ENCODE measurements at places on chromosomes 7 and 10.

DNA sequence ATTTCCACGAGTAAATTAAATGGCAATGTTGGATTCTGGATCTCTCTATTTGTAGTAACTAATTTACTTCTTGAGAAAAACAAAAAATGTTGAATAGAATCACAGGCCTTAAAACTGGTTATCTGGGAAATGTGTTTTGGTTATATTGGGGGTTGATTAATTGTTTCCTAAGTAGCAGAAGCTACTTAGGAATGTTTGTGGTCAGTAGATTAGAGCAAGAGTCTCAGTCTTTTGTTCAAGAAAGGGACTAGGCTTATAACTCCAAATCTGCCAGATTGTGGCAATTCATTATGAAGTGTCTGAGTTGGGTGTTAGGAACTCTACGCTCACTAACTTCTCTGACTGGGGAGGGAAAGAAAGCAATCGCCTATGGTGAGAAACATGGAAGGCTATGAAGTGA lies 244.3 kb upstream of the PHYHIPL start:
- DNase-seq, result no peak

- DNase-seq, result no peak
These were observed 183.5 kb upstream of the HABP2 start for GRCh38 chr10:113369365-113369694.

DNA sequence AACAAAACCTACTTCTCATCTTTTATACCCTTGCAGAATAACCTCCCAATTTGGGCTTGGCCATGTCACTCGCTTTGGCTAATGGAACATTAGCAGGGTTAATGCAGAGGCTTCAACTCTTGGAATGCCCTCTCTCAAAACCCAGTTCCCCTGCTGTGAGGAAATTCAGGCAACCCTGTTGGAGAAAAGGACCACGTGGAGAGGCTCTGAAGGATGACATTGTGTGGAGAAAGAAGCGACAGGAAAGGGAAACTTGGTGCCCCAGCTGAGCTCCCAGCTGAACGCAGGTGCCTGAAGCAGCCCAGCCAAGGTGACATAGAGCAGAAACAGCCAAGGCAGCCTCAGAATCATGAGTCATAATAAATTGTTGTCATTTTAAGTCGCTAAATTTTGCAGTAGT lies 214.2 kb upstream of the GHITM start:
- no peak for DNase-seq

- DNase-seq, result no peak
These were observed 1.8 kb downstream of the CUX1 start for GRCh38 chr7:101819183-101819582.

DNA sequence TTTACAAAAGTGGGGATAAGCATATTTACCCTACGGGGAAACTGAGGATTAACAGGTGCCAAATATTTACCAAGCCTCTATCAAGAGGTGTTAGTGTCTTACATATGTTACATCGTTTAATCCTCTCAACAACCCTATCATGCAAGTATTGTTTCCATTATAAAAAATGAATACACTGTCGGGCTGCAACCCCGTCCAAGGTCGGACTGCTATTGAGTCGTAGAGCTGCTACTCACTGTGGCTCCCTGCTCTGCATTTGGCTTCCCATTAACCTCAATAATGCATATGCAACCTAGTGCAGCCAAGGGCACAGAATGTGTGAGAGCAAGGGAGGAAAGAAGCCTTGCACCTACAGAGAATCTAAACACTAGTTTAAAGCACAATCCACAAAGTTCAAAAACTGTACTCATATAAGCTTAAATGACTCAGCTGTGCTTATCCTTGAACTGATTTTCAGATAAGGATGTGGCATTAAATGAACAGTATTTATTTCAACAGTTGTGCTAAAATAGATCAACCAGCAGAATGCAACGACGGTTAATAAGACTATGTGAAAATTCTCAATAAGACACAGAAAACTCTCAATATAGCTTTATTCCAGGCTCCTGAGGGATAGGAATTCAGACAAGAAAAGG lies 49.9 kb downstream of the UBE2H start:
- DNase-seq, result no peak

DNA sequence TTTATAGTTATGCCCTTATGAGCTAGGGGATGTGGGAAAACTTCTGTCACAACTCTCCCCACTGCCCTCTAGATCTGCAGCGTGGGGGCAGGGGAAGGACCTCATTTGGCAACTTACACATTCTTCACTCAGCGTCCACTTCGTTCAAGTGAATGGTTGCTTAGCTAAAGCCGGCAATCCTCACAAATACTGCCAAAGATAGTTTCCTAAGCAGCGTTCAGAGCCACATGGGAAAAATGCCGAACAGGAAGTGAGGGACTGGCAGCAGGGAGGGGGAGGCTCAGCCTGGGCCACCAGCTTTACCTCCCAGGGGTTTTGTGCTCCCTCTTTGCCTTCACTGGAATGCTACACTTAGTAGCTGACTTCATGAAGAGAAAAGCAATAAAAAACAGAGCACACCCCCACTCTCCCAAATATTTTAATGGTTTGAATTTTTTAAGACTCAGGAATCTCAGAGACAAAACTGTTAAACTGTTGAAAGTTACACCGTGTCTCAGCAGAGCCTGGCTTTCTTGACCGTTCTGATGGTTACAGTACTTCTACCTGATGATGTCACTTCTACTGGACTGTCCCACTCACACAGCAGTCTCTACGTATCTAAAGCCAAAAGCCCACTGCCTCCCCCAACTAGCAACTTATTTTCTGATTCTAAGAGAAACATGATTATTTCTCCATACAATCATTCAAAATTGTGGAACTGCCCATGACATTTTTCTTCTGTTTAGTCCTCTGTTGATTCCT lies 10.4 kb downstream of the GRM3 start:
- DNase-seq, result no peak

- no peak for DNase-seq
These were observed 82.1 kb downstream of the SLC37A3 start for GRCh38 chr7:140316165-140316661.

- DNase-seq, result no peak
These were observed 181.1 kb downstream of the DNAJB6 start for GRCh38 chr7:157517782-157518513.

Measured in CD8-positive, alpha-beta memory T cell (primary cell).